ENCODE measurements at places on chromosomes 3 and 15. TPM values are rescaled to one million over a fixed set of nuclear protein-coding genes. Genes with fewer than 3 reads are reported as not detected.

GRCh38 chr3:97662762-97663161 lies 101.8 kb upstream of the ARL6 start:
- no peak for ATAC-seq

HCN4 gene
- total RNA-seq = not detected

GRCh38 chr3:58095603-58096138 lies 87.4 kb downstream of the FLNB start:
- no peak for ATAC-seq

GRCh38 chr3:104269771-104270170 lies 1096.9 kb upstream of the ALCAM start:
- ATAC-seq = no peak

GRCh38 chr15:74062236-74062635 lies 20.1 kb downstream of the GOLGA6A start:
- no peak for ATAC-seq

C3orf49 gene
- not detected for total RNA-seq

RBP2 gene
- total RNA-seq = not detected

GRCh38 chr15:86316216-86316615 lies 236.5 kb downstream of the AGBL1 start:
- ATAC-seq = no peak

SNX22 gene
- 0.28 TPM for total RNA-seq

DNA sequence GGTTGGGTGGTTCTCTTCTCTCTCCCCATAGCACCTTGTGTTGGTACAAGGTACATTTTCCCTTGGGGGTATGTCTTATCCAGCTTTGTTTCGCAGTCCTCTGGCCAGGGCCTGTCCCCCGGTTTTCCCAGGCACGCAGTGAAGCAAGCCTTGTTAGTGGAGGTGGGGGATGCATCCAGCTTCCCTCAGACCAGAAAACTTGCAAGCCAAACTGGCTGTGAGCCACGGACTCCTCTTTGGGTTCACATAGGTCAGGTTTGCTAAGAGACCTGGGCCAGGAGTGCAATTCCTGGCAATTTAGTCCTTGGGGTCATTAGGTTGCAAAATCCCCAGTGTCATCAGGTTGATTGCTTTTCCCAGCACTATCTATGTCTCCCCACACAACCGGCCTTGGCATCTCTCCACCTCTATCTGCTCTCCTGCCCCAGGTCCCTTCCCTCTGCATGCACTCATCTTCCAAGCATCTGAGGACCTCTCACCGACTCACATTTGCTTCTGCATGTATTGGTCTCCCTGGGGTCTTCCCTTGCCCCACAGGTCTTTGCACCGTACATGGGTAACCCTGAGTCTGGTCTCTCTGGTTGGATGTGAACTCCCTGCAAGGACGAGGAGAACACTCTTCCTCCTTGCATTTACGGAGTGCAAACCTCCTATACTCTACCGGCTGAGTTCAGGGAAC lies 34.2 kb downstream of the BCL2L10 start:
- no peak for ATAC-seq

DNA sequence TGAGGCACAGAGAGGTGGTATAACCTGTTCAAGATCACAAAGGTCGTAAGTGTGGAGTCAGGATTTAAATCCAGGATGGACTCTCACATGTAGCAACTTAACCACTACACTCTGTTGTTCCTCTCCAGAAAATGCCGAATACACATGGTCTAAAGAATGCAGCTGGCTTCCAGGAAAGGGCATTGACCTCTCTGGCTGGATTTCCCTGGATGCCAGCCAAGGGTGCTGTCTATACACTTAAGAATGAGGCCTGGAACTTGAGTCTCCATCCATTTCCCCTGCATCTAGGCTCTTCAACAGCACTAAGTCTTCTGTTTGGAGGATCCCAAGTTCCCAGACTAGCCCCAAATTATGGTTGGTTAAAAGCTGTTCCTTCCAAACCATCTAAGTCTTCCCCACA lies 60.5 kb downstream of the CERS3 start:
- ATAC-seq = no peak

GRCh38 chr3:70615286-70615685 lies 302.8 kb upstream of the MDFIC2 start:
- no peak for ATAC-seq

GHRL gene
- total RNA-seq = 0.76 TPM

STAC gene
- 0.08 TPM for total RNA-seq

Data from esophagus mucosa (tissue), 1 donor.